Retinal pigment epithelial cell (primary cell): ENCODE measurements at places on chromosomes 6 and 20.

DNA sequence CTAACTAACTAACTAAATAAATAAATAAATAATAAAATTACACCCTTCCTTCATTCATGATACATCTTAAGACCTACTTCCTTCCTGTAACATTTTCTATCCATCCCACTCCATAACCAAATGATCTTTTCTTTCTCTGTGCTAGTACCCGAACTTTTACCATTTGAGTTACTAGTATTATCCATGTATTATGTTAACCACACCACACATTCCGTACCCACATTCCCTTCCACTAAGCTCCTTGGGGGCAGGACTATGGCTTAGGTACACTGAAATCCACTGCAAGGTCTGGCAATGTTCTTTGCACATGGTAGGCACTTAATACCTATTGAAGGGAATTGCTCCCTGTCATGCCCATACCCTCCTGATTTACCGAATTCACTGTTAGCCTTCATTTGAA lies 24.9 kb downstream of the REPS1 start:
- DNase-seq = no peak

- DNase-seq = no peak
Measured at GRCh38 chr6:111612379-111612778, 6.7 kb upstream of the TRAF3IP2 start.

DNA sequence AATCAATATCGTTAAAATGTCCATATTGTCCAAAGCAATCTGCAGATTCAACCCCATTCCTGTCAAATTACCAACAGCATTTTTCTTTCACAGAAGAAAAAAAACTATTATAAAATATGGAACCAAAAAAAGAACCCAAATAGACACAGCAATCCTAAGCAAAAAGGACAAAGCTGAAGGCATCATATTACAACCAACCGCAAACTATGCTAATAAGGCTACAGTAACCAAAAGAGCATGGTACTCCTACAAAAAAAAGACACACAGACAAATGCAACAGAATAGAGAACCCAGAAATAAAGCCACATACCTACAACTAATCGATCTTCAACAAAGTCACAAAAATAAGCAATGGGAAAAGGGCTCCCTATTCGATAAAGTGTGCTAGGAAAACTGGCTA lies 49.2 kb downstream of the RNGTT start:
- DNase-seq = no peak

DNA sequence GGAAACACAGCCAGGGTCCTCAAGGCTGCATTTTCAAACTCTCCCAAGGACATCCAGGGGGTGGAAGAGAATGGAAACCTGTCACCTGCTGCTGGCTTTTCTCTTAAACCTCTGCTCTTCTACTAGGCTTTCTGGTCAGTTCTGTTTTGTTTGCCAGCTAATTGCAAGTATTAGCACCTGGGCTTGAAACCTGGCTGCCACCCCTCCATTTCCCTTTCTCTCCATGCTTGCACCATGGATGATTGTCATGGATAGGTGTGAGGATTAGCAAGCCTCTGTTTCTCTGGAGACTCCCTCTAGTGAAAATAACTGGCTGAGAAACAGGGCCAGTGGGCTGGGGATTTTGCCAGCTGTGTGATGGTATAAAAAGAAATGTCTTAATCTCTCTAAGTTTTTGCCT lies 33.0 kb upstream of the GPR6 start:
- DNase-seq = no peak

GRCh38 chr6:71206089-71206488 lies 82.5 kb upstream of the OGFRL1 start:
- no peak for DNase-seq

- DNase-seq = no peak
Measured at GRCh38 chr6:6348256-6348655, 27.8 kb upstream of the F13A1 start.

DNA sequence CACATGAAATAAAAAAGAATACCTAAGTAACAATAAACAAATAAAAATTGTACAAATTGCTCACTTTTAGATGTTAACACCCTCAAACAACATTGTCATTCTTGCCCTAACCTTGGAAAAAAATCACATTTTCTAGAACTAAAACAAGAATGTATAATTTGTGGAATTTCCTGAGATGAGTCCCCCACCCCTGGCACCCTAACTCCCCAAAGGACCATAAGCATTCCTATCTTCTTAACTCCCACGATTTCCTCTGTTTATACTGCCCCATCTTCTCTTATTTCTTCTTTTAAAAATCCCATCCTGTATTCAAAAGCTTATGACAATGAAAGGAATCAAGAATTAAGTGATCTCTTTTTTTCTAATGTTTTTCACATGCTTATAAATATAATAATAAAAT lies 70.9 kb downstream of the IBTK start:
- no peak for DNase-seq

GRCh38 chr6:6006428-6007365 lies at the start of gene NRN1:
Gene NRN1, minus strand, starts transcription at chr6:6006925. Its CDS starts 176 bp downstream, at chr6:6006749.
- no peak for DNase-seq

- no peak for DNase-seq
Measured at GRCh38 chr6:36668591-36668990, 9.9 kb upstream of the CDKN1A start.
